ENCODE measurements at places on chromosomes 1 and 21.
A peak's percentile ranks its signal among the peaks of the same experiment; 100 is the strongest.

- DNase-seq, result no peak
These were observed 6.7 kb downstream of the CELSR2 start for GRCh38 chr1:109256085-109256484.

DNA sequence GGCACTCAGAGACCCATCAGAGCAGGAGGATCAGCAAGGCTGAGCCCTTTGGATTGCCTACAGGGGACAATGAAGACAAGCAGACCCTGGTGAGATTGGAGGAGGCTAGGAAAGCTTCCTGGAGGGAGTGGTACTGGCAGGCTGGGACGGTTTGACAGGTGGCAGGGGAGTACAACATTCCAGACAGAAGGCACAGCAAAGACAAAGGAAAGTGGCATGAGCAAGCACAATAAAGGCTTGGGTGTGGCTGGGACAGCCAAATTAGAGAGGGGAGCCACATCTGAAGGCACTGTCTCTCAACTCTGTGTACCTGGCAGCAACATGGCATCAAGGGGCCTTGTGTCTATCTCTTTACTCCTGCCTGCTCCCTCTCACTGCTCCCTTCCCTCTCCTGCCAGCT lies 38.2 kb downstream of the DMAP1 start:
- DNase-seq, result no peak

GRCh38 chr1:232550007-232550406 lies 79.9 kb downstream of the SIPA1L2 start:
- DNase-seq, result peak; percentile 36

DNA sequence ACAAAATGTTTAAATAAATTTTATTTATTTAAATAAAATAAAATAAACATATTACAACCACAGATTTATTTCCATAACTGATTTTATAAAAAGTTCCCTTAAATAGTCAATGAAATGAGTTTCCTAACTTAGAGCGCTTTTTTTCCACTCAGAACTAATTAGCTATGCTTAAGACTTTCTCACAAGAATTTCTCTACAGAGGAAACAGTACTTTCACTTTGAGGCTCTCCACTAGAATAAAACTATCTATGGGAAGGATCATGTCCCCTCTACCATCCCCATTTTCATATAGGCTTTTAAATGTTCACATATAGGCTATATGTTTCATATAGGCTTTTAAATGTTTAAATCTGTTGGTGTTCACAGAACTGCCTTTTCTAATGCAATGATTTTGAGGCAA lies 40.0 kb upstream of the DPH5 start:
- DNase-seq, result no peak

DNA sequence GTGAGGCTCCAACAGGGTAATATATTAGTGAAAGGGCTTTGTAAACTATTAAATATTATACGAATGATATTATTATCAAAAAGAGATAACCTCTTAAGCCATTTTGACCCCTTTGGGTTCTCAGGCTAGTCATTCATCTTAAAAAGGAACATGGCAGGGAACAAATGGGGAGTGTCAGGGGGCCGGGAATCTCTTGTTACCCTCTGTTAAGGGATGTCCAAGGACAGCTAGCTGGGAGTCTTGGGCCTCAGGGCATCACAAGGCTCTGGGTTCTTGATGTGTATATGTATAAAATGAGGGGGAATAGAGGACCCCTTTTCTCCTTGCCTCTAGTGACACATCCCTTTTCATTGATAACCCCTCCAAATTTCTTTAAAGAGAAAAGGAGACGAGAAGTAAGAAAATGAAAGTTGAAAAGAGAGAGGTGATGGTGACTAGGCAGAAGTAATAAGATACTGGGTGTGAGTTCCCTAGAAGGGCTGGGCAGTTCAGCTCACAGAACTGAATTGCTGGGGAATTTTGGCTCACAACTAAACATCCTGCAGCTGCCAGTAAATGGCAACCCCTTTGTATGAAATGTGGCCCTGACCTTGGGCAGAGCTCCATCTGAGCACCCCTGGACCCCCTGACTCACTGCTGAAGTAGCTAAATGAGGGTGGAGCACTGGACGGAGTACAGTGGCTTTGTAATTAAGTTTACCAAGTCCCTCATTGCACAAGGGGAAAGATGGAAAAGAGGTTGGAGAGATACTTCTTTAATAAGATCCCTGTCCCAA lies 20.0 kb upstream of the ZNF326 start:
- DNase-seq, result peak; percentile 78

DNA sequence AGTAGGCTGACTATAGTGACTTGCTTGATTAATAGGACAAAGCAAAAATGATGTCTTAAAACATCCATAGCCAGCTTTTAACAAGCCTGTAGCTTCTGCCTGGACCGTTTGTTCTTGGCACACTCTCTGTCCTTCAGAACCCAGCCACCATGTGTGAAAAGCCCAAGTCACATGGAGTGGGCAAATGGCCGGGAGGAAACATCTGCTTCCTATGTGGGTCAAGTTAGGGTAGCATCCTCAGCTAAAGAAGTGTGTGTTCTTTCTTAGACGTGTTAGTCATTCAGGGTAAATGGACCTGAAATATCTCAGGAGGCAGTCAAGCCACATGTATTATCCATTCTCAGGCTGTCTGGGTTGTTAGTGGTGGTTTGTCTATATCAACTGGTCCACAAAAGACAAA lies 23.4 kb downstream of the RD3 start:
- no peak for DNase-seq

DNA sequence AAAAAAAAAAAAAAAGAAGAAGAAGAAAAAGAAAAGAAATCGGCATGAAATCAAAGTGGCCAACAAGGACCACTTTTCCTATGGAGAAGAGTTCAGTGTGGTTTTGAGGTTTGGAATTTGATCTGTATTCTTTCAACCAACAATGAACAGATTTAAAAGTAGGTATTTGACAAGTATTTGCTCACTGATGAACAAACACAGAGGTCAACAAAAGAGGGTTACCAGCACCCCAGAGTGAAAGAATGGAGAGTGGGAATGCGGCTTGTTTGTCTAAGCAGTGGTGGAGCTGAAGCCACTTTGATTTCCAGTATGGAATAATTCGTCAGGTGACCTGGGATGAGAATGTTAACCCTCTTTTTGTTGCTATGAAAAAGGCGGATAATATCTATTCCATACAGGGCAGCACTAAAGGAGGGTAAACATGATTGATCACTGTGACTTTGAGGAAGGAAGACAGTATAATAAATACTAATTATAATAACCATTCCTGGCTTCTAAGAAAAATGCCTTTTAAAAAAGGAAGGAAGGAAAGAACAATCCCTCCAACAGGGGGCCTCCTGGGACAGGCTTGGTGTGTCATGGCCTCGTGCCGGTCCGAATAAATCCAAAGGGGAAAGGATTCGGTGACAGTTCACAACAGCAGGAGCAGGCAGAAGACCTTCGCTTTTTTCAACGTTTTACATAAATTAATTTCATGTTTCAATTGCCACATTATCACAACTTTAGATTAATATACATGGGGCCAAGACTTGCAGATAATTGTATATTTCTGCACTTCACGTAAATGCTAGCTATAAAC lies 37.2 kb upstream of the SIM2 start:
- peak; percentile 23 for DNase-seq

GRCh38 chr1:212567638-212568037 lies 40.9 kb upstream of the ATF3 start:
- no peak for DNase-seq

DNA sequence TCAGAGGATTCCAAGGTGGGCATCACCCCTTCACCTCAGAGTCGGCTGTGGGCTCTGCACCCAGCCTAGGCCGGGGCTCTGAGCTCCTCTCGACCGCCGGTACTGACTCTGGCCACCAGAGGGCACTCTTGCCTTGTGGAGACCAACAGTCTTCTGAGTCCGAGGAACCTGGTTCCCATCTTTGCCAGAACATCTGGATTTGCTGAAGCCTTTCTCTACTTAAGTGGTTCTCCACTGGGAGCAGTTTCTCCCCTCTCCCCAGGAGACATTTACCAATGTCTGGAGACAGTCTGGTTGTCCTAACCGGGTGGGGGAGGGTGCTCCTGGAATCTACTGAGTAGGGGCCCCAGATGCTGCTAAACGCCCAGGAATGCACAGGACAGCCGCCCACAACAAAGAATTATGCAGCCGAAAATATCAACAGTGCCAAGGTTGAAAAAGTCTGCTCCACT lies 9.4 kb downstream of the ETV3L start:
- peak; percentile 94 for DNase-seq

GRCh38 chr1:21625390-21626190 lies 43.6 kb downstream of the RAP1GAP start:
- no peak for DNase-seq

- DNase-seq, result no peak
These were observed 151.8 kb upstream of the RAB4A start for GRCh38 chr1:229119161-229119560.

DNA sequence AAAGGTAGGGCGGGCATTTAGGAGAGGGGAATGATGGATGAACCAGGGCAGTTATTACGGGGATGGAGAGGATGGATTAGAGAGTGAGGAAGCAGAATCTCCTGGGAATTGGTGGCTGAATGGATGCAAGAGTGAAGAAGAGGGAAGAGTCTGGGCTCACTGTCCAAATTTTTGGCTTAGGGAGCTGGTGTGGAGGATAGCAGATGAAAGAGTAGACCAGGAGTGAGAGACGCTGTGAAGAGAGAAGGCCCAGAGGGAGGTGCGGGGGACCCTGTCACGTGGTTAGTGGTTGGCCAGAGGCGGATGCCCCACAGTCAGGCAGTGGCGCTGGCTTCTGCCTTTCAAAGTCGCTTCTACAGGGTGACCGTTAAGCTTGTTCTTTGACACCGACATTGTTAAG lies 78.4 kb downstream of the PEX14 start:
- DNase-seq, result no peak

DNA sequence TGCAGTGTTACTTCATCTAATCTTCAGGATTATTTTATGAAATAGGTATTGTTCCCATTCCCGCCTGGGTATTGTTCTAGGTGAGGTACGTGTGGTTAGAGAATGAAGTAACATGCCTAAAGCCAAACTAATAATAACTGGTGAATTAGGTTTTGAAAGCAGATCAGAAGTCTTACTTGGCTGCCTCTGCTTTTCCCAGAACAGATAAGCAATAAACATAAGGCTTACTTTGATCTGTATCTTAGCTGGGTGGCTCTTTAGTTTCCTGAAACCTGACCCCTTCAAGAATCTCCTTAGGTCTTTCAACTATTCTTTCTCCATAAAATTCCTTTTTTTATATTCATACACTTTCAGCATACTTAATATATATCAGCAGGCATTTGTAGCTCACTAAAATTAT lies 65.3 kb downstream of the VAV3 start:
- no peak for DNase-seq

- DNase-seq, result no peak
These were observed 141.8 kb downstream of the HIVEP3 start for GRCh38 chr1:41776891-41777441.

DNA sequence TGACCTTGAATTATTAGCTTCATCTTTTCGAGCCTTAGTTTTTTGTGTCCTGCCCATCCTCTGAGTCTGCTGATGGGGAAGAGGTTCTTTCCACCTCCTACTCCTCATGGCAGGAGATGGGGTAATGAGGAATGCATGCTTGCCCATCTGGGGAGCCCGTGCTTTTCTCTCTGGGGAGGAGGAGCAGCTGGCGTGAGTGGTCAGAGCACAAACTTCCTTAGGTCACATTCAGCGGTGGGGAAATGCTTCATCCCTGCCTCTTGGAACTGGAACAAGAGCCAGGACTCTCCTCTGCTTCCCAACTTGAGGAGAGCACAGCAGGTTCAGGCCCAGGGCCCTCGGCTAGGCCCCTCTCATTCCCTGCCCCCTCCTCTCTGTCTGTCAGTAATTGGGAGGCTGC lies 155.0 kb downstream of the PCNX2 start:
- DNase-seq, result no peak

- no peak for DNase-seq
These were observed 3.4 kb downstream of the BLZF1 start for GRCh38 chr1:169371404-169371803.

GRCh38 chr21:35625576-35625975 lies 434.8 kb downstream of the SETD4 start:
- DNase-seq, result no peak

GRCh38 chr1:113303267-113303666 lies 87.0 kb upstream of the MAGI3 start:
- no peak for DNase-seq
